ACHN (cell line): ENCODE measurements at places on chromosomes 6 and 20.

GRCh38 chr20:63434599-63435378 is 37.7 kb downstream of the KCNQ2 start:
- DNase-seq = peak; percentile 61

GRCh38 chr6:137475103-137475502 is 19.1 kb downstream of the OLIG3 start:
- no peak for DNase-seq

DNA sequence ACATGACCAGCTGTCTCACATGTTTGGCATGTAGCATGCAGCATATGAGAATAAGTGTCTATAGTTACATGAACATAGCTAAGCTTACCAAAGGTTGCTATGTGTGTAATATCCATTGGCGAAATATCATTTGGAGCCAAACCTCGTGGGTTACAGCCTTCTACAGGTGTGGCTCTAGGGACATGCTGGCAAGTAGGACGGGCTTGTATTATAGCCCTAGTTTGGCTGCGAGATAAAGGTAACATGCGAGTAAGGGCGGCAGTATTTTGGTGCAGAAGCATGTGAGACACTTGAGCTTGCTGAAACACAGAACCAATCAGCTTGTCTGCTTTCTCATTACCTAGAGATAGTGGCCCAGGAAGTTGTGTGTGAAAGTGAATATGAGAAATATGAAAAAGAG is 6.5 kb upstream of the ABHD12 start:
- no peak for DNase-seq

DNA sequence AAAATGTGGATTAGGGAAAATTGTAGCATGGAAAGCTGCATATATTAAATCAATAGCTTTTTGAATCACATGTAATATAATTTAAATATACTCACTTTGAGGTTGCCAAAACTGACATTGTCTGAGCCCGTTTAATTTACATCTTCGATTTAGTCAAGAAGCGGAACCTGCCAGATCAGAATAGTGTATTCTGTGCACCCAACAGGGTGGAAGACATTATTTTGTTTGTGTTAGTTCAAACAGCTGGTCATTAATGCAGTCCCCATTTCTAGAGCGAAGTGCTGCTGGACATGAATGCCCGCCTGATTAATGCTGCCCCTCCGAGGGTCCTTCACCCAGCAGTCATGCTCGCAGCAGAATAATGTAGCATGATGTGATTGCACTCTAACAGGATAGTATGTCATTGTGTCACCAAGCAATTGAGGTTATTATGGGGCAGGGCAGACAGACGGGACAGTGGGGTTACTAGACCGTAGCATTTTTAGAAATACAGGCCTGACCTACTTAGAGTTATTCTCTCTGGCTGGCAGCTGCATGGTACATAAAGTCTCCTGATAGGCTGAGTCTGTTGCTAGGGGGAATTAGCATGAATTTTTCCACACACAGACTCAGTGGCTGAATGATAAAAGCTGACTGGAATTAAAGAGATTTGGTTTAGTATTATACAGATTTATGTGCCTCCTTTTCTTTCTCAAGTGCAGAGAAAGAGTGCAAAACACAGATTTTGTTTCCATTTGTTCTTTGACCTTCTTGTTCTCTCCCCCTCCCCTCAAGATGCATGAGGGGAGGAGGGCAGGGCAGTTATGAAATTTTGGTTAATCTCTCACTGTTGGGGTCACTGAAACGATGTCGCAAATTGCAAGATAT is 147.1 kb downstream of the PRL start:
- peak; percentile 13 for DNase-seq

- no peak for DNase-seq
Measured at GRCh38 chr20:16580147-16580546, 6.9 kb upstream of the KIF16B start.

DNA sequence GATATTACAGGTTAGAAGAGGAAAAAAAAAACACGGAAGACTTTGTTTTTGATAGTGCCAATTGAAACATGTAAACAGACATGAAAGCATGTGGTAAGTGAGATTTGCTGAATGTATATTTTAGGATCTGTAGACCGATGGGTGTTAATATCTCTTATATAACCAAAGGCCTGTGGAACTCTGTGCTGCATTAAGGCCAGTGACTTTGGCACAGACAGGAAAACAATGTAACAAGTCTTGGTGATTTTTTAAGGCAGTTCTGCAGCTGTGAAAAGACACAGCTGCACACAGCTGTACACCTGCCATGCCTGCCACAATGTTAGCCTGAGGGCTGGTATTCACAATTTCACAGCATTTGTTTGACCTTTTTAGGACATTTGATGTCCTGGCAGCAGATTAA is 6.1 kb downstream of the SOBP start:
- DNase-seq = no peak

DNA sequence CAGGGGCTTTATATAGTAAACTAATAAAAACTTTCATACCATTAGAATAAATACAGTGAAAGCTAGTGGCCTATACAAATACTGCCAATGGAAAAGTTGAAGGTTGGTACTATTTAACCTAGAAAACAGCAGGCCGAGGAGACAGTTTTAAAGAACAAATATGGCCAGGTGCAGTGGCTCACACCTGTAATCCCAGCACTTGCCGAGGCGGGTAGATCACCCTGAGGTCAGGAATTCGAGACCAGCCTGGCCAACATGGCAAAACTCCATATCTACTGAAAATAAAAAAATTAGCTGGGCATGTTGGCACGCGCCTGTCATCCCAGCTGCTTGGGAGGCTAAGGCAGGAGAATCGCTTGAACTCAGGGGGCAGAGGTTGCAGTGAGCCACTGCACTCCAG is 24.8 kb downstream of the GLYATL3 start:
- DNase-seq = no peak

GRCh38 chr20:62910777-62911497 is 15.4 kb downstream of the DIDO1 start:
- DNase-seq = no peak

- no peak for DNase-seq
Measured at GRCh38 chr6:43916924-43917877, 147.2 kb downstream of the VEGFA start.

DNA sequence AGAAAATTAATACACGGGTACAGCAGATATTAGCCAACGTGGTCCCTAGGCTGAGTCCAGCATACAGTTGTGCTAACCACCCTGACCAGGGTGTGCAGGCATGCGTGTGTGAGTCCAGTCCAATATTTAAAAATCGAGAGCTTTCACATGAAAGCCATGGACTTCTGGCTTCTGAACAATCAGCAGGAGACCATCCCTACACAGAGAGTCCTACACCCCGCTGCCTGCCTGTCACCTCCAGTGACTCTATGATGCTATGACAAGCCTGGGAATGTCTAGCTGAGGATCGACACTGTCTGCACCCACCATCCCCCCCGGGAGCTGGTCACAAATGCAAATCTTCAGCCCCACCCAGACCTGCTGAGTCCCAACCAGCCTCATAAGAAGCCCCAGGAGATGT is 7.9 kb downstream of the ACSS1 start:
- DNase-seq = no peak

DNA sequence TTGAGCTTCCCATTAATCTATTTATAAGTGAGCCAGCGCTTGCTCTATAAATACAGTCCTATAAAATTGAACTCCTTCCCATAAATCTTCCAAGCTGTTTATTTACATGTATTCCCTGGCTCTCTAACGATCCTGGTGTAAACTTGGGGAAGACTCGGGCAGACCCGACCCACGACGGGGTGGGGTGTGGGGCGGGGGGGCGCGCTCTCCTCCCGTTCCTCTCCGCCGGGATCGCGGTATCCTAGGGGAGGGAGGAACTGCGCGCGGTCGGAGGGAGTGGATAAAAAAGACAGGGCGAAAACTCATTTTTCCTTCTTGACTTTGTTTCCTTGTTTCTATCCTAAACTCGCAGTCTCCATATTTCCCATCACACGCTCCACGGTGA is 31.1 kb downstream of the TFAP2B start:
- no peak for DNase-seq

GRCh38 chr6:4485735-4486134 is 290.5 kb upstream of the CDYL start:
- DNase-seq = no peak

- no peak for DNase-seq
Measured at GRCh38 chr6:154736618-154737259, 3.5 kb downstream of the SCAF8 start.

DNA sequence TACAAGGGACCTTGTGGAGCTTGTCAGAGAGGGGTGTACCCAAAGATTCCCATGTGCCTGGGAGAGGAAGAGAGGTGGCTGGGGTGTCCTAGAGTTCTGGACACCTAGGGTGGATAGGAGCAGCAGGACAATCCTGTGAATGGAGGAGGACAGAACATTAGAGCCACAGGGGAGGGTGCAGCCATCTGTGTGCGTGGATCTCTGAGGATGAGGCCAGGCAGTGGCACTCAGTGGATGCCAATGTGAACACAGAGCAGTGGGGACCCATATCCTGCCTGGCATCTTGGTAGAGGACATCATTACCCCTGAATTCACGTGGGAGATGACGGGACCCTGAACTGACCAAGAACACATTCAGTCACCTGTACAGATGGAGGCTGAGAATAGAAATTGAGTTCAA is 205.3 kb downstream of the CD83 start:
- DNase-seq = no peak

GRCh38 chr20:43824309-43825050 is 90.2 kb upstream of the TOX2 start:
- no peak for DNase-seq

GRCh38 chr6:6729971-6730370 is 141.5 kb downstream of the LY86 start:
- no peak for DNase-seq

GRCh38 chr6:72646604-72647485 is 25.0 kb downstream of the KCNQ5 start:
- DNase-seq = no peak

DNA sequence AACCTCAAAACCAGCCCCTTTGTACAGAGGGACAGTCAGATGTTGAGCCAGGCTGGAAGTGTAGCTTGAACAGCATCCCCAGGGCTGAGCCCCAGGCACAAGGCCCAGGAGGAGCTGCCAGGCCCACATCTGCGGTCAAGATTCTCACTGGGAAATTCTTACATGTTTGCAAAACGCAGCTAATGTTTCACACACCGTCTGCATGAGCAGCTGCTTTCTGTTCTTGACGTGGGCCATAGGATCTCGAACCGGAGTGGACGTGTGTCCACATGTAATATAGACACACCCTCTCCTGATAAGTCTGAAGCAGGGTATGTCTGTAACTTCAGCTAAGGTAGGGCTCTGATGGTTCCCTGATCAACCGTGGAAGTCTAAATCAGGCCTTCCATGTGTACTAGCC is 41.3 kb upstream of the TRAF3IP2 start:
- DNase-seq = no peak

- DNase-seq = no peak
Measured at GRCh38 chr6:108442770-108443520, 117.8 kb upstream of the FOXO3 start.

GRCh38 chr6:73030257-73030656 is 195.0 kb downstream of the KHDC1L start:
- no peak for DNase-seq

DNA sequence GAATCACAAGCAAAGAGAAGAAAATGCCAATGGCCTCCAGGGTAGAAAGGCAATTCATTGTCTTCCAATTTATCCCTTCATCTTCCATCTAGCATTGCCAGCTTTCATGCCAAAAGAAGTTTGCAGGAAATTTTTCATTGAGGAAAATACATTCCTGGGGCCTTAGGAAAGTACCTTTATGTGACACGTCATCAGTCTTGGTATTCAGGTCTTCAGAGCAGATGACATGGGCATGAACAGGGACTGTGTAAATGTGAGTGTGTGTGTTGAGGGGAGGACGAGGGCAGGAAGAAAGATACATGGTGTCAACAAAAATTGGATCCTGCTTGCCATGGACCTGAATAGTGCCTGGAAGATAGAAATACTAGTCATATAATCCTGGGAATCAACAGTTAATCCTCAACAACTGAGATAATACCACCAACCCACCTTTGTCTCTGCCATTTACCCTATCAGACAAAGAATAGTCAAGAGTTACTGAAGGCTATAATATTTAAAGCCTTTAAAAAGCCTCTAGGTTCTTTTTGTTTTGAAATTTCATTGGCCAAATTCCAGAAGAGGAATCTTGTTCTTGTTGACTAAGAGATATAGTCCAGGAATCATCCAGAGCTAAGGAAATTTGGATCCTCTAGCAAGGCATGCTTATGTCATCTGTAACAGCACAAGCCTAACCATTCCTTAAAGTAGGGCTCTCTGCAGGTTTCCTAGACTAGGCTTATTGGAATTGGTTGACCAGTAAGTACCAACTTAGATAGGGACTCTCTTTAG is 405.8 kb upstream of the SASH1 start:
- DNase-seq = no peak

DNA sequence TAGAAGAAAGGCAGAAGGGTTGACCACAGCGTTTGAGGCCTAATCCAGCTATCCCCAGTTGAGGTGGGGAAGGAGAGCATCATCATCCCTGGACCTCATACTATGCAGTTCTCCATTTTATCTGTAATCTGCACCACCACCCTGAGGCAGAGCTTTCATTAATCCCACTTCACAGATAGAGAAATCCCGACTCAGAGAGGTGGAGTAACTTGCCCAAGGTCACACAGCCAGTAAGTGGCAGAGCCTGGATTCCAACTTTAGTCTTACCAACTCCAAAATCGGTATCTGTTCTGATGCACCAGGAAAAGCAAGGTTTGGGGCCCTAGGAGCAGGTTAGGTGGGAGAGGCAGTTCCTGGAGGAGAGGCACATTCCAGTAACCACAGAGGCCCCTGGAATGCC is 6.7 kb downstream of the TMEM74B start:
- DNase-seq = no peak

DNA sequence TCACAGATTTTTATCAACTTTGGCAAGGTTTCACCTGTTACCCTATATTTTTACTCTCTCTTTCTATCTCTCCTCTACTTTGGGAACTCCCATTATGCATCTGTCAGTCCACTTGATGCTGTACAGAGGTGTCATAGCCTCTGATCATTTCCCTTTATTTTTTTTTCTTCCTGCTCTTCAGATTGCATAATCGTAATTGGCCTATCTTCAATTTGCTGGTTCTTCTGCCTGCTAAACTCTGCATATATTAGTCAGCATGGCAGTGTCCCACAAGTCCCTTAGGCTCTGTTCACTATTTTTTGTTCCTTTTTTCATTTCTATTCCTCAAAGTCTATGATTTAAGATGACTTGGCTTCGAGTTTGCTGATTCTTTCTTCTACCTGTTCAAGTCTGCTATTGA is 44.7 kb upstream of the MICB start:
- DNase-seq = no peak
